ENCODE measurements at places on chromosomes 5 and 9.

DNA sequence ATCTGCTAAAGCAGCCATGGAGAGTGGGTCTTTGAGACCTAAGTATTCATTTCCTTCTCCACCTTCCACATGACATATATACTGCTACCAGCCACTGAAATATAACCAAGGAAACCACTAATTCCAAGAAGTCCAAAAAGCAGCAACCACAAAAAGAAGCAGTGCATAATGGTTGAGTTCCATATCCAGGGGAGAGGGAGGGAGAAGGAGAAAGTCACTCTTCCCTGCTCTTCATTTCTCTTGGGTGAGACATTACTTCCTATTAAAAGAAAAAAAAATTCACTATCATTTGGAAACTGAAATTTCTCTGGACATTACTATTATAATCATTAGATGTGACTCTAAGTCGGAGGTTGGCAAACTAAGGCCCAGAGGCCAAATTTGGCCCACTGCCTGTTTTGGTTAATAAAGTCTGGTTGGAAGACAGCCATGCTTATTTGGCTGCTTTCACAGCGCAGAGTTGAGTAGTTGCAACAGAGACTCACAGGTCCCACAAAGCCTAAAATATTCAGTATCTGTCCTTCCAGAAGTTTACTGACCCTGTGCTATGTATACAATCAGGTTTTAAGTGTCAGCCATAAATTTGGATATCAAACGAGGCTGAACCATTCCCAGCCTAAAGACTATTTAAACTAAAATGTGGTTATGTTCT is 168.6 kb downstream of the MPDZ start:
- no peak for DNase-seq

DNA sequence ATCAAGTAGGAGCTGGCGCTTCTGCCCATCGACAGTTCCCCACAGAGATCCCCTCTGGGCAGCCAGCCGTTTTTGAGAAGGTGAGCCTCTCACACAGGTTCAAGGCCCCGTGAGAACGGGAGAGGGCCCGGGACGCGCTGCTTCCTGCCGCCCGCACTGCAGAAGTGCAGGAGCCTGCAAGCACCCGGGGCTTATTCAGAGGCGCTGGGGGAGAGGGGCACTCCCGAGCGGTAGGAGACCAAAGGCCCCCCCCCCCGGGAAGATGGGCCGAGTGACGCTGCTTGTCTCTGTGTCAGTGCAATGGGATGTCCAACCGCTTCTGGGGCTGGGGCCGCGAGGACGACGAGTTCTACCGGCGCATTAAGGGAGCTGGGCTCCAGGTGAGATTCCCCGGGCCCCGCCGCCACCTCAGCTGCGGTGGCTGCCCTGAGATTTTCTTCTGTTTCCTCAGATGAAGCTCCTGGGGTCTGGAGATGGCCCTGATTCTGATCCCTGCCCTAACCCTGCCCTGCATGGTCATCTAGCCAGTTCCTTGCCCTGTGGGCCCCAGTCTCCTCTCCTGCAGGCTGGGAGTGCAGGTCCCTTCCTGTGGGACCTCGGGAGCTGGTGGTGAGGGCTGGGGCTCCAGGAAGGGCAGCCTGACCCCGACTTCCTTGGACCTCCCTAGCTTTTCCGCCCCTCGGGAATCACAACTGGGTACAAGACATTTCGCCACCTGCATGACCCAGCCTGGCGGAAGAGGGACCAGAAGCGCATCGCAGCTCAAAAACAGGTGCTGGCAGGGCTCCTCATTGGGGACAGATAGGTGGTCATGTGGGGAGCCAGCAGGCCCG is 8.5 kb downstream of the B4GALT7 start:
- DNase-seq: no peak

DNA sequence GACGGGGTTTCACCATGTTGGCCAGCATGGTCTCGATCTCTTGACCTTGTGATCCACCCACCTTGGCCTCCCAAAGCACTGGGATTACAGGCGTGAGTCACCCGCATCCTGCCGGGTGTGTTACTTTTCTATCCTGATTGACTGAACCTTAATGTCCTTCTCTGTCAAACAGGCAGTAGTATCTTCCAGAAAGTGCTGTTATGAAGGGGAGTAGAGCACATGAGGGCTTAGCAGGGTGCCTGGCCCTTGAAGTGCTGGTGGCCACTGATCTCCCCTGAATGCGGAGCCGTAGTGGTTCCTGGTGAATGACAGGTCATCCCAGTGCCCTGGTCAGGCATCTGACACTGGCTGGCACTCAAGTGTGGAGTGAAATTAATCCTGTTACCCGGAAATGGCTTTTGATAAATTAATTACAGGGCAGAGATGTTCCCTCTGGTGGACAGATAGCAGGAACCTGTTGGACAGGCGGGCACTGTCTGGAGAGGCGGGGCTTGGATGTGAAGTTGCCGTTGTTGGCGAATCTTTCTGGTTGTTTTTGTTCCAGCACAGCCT is 28.4 kb downstream of the PRRC2B start:
- DNase-seq: no peak

GRCh38 chr5:67493676-67494075 is 297.1 kb upstream of the CD180 start:
- no peak for DNase-seq

GRCh38 chr9:126472198-126472947 is 141.4 kb upstream of the LMX1B start:
- DNase-seq: no peak

DNA sequence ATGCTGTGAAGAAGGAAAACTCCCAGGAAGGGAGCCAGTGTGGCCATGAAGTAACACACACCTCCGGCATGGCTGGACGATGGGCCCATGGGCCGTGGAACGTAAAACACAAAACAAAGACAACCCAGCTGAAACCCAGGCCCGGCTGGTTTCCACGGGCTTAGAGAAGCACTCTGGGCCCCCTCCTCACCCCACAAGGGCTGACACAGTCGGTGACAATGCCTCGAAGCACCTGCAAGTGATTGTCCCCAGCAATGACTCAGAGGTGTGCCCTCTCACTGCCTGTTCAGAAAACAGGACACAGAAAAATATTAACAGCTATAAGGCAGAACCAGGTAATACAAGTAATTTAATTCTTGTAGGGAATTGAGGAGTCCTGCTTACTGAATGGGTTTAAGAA is 135.3 kb downstream of the ROR2 start:
- no peak for DNase-seq
